SK-MEL-5 (cell line): ENCODE measurements at places on chromosomes 6 and 20. TPM values are rescaled to one million over a fixed set of nuclear protein-coding genes. Genes with fewer than 3 reads are reported as not detected.

DNA sequence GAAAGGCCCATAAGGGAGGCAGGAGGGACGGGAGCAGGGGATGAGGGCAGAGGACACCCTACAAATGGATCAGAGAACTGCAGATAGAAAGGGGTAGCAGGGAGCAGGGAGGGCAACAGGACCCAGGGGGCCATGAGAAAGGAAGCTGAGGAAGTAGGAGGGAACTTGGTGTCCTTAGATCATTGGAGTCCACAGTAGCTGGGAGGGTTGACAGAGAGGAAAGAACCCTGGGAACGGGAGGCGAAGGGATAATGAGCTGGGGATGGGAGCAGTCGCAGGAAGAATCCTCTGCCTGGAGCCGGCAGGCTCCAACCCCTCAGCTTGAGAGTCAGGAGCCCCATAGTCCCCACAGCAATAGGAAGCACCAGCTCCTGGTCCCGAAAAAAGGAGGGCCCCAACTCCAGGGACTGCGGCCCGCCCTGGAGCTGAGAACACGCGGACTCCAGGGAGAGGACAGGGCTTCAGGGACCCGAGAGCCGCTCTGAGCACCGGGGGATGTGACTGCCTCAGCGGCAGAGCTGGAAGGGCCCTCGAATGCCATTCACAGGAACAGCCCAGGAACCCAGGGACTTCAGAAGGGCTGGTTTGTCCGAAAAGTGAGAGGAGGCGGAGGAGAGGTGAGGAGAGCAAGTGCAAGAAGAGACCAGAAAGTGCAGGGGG, 32.7 kb downstream of the HLA-A start:
- no peak for DNase-seq

DNA sequence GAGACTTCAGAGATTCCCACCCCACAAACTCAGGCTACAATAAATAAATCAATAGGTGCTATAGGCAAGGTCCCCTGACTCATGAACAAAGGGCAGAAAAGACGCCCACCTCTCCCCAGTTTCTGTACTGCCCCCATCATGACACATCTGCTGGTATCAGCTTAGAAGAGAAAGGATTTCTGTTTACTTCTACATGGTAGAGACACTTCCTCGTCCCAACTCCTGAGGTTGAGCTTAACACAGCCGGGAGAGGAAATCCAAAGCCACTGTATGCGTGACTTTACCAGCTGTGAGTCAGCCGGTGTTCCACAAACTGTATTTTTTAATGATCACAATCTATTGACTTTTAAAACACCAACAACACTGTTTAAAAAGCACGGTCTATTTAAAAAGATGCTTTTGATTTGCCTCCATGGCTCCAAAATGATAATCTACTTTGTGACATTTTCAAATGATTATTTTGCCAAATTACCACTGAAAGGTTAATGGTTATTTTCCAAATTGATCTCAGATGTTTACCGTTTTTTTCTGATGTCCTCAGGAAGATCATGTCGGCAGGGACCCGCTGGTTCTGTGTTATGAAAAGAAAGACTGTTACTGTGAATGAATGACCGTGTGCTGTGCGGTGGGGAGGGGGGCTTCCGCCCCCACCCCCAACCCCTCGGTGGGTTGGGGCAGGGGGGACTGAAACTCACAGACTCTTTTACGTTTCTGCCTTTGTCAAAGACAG, 72.5 kb downstream of the ATP9A start:
- peak; percentile 26 for DNase-seq

DNA sequence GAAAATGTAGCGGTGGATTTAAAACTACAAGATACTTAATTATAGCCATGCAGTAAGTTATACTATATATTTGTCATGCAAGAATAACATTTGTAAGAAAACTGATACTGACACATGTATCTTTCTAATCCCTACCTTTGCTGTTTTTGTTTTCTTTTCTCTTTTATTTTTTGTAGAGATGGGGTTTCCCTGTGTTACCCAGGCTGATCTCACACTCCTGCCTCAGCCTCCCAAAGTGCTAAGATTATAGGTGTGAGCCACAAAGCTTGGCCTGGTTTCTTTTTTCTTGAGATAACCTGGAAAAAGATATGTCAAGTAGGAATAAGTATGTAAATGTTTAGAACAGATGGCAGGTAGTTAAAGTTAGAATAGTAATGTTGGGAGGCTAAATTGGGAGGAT, 44.1 kb downstream of the MAPK14 start:
- DNase-seq = no peak

The ESR1 gene
- 0.26 and 1.7 TPM in 2 replicates for total RNA-seq

The MBOAT1 gene
- total RNA-seq = 27.8 and 30.2 TPM in 2 replicates

The WFDC11 gene
- not detected in 2 replicates for total RNA-seq
